ENCODE measurements at places on chromosomes 16 and 17.

DNA sequence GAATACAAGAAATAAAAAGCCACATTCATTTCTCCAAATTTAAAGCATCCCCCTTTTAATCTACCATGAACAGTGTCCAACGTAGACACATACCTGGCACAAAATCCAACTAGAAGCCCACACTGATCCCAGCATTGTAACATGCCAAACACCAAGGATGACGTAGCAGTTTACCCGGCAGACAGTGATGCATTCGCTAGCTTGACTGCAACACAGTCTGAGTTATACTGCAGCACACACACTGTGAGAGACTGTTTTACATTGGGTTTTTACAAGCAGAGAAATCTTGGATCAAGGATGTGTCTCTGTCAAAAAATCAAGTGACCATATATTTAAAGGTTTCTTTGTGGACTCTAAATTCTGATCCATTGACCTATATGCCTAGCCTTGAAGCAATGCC, 74.5 kb upstream of the C17orf78 start:
- no peak for DNase-seq

- no peak for DNase-seq
Measured at GRCh38 chr17:1976000-1976682, 49.0 kb downstream of the RTN4RL1 start.

DNA sequence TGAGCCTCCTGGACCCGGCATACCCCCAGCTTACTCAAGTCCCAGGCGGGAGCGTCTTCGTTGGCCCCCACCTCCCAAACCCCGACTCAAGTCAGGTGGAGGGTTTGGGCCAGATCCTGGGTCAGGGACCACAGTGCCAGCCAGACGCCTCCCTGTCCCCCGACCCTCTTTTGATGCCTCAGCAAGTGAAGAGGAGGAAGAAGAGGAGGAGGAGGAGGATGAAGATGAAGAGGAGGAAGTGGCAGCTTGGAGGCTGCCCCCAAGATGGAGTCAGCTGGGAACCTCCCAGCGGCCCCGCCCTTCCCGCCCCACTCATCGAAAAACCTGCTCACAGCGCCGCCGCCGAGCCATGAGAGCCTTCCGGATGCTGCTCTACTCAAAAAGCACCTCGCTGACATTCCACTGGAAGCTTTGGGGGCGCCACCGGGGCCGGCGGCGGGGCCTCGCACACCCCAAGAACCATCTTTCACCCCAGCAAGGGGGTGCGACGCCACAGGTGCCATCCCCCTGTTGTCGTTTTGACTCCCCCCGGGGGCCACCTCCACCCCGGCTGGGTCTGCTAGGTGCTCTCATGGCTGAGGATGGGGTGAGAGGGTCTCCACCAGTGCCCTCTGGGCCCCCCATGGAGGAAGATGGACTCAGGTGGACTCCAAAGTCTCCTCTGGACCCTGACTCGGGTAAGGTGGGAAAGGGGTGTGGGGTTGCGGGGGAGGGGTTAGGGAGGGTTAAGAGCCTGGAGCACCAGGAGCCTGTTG, 1.6 kb downstream of the SENP3 start:
- DNase-seq: no peak

DNA sequence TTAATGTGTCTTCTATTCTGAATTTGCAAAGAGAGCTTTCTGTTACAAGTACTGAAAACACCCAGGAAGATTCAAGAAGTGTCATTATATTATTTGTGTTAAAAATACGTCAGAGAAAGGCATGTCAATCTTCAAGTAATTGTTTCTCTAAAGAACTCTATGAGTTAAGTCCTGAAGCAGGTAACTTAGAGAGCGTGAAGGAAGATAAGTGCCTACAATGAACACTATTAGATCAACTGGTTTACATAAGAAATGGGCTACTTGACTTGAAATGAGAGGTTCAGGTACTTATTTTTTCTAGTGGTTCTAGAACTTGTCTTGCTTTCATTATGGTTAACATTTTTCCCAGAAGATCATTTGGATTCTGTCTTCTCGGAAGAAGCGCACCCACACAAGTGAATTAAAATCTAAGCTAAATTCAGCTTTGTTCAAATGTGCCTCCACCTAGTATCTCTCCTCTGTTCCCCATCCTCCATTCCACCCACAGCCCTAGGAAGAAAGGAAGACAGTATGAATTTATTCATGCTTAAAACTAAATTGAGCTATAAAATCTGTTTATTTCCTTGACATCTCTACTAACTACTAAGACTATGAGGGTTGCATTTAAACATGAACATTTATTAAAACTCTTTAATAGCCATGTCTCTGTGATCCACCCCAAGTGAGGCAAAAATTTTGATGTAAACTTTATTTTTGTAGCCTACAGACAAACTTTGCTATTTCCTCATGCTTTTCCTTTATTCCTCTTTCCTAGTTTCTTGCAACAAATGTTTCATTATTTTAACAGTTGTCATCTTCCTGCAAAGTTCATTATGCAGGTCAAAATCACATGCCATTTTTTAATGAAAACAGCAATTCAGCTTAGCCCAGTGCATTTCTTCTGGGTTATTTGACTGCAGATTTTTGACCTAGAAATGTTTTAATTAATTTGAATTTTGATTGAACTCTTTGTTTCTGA, 206.8 kb downstream of the KCNJ2 start:
- no peak for DNase-seq

DNA sequence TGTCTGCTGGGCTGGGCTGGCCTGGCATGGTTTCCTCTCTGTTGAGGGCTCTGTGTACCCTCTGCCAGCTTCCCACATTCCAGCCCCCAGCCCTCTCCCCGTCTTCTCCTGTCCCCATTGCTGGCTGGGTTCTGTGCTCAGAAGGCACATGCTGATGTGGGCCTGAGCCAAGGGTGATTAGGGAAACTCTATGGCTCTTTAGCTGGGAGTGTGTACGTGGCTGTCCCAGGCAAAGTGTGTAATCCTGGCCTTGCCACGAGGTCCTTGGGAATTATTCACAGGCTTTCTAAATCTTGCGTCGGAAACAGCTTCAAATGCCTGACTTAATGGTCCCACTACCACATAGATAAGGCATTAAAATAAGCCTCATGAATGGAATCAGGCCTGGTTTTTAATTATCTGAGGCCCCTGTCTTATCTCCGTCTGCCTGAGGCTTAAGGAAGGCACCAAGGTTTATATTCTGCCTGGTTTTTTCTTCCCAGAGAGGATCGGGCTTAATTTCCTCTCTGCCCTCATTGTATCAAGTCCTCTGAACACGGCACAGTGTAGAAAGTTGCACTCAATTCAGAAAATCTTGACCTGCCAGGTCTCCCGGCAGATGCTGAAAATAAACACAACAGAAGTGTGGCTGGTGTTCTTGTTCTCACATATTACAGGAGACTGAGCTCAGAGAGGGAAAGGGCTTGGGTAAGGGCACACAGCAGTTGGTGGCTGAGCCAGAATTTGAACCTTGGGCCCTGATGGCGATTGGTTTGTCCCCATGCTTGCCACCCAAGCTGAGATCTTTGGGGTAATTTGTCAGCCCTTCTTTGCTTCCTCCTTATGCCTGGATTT, 52.9 kb upstream of the LGALS9 start:
- no peak for DNase-seq

- DNase-seq: peak; percentile 23
Measured at GRCh38 chr17:38444151-38444550, 15.9 kb downstream of the ARHGAP23 start.

- no peak for DNase-seq
Measured at GRCh38 chr17:54015734-54016133, 193.0 kb downstream of the KIF2B start.

DNA sequence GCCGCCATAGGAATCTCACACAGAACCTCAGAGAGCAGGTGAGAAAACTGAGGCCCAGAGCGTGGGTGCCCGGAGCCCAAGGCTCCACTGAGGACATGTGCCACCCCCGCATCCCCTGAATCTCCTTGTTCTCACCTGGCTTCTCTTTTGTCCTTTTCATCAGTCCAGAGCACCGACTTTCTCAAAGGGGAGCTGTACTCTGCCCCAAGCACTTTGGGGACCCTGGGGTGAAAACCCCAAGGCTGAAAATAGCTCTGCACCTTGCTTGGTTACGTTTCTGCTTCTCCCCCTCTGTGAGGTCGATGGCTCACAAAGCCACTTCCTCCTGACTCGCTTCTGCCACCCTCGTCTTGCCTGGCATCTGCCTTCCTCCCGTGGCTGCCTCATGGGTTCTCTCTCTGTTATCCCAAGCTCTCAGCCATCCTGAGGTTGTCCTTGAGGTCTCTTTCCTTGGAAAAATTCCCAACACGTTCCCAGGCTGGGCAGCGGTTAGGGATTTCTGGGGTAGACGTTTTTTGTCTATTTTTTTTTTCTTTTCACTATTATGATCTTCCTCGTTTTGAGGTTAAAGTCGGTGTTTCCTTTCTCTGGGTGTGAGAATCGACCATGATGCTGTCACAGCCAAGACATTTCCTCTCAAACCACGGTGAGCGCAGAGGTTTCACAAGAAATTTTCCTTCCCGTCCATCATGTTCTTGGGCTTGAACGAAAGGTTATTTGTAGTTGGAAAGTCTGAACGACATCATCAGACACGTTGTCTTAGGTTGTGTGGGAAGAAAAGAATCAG, 37.2 kb downstream of the IRF8 start:
- no peak for DNase-seq

DNA sequence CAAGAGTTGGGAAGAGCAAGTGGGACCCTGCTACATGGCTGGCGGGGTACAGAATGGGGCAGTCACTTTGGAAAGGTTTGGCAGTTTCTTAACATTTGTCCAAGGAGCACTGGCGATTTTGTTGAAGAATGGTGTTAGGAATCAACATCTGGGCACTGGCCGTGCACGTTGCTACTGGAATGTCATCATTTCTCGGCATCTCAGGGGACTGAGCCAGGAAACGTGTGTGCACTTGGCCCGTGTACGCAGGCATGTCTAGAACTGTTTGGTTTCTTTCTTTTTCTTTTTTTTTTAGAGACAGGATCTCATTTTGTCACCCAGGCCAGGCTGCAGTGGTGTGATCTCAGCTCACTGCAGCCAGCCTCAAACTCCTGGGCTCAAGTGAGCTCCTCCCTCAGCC, 17.3 kb upstream of the FOXK2 start:
- no peak for DNase-seq

GRCh38 chr17:33989361-33990148, 265.5 kb upstream of the CCL2 start:
- DNase-seq: no peak

- no peak for DNase-seq
Measured at GRCh38 chr17:21390294-21390693, 14.1 kb downstream of the KCNJ12 start.

DNA sequence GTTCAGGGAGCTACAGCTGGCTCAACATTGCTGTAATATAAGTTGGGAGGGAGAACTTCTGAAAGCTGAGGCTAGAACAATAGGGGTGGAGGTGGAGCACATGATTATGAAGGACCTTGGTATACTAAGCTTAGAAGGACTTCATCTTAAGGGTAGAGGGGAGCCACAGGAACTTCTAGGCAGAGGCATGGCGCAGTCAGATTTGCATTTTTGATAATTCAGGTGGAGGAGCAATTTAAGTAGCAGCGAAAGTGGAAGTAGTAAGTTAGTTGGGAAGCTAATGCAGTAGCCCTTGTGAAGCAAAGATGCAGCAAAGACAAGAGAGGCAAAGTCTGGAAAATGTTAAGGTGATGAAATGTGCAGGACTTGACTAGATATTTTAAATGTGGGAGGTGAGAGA, 144.1 kb downstream of the SPECC1 start:
- no peak for DNase-seq
